ENCODE measurements at places on chromosomes 4 and X. TPM values are rescaled to one million over a fixed set of nuclear protein-coding genes. Genes with fewer than 3 reads are reported as not detected.

DNA sequence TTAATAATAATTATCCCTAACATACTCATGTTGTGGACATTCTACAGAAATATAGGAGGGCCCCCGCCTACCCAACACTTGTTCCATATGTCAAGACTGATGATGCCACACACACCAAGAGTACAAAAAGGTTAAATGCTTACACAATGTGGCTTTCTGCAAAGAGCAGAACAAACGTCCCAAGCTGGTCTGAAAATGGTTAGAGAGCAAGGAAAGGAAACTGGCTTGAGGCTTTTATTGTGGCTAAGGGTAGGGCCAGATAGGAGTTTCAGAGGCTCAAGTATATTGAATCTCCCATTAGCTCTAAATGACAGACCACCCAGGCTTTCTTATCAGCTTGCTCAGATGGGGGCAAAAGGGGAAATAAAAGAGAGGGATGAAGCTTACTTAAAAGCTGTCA lies 134.1 kb upstream of the C1QTNF7 start:
- no peak for DNase-seq

GRCh38 chr4:37998226-37998625 lies 38.0 kb downstream of the PTTG2 start:
- no peak for DNase-seq

Gene HEPH
- 43.1 TPM for total RNA-seq

DNA sequence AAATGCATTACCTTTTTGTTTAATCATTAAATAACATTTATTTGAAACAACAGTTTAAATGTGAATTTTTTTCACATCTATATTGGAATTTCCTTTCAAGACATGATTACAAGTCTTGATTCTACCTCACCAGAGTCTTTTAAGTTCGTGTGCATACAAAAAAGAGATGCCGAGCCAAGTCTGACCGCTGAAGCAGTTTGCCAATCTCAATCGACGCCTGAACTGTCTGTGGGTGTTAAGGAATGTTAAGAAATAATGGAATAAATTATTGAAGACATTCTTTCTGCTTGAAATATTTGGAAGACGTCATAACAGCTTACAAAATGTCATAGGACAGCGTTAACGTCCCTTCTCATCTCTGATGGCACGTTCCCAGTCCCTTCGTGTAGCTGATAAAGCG lies 27.9 kb upstream of the TNIP3 start:
- DNase-seq, result no peak

Gene HTN1
- not detected for total RNA-seq

GRCh38 chrX:71095555-71095980 lies at the start of gene FOXO4:
Gene FOXO4 (plus strand): TSS chrX:71095851. CDS start chrX:71096529, 678 bp downstream.
- DNase-seq, result peak; percentile 80

- no peak for DNase-seq
These were observed 326.4 kb downstream of the ANKRD50 start for GRCh38 chr4:124386163-124386562.

GRCh38 chr4:147518086-147518485 lies 37.2 kb downstream of the EDNRA start:
- DNase-seq, result peak; percentile 29

DNA sequence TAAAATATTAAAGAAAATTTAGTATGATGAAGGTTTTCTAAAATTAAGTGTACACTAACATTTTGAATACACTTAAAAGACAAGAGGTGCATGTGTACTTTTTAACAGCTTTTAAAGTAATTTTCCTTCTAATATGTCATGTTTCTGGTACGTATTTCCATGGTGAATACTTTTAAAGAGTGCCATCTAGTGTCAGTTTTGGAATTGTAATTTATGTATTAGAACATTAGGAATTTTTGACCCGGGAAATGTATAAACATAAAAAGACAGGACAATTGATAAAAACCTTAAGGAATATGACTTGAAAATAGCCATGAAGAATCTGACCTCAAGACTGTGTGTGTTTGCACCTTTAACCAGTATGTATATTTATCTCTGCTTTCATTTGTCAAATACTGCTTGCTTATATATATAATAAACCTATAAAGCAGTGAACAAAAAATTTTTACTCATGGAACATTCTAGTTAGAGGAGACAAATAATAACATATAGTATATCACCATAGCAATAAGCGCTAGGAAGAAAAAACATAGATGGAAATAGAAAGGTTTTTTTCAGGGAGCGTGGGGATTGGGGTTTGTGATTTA lies 7.2 kb downstream of the GSTCD start:
- peak; percentile 68 for DNase-seq

Gene KIF4A
- total RNA-seq, result 5.6 TPM

Data from fibroblast of lung (primary cell).